Stimulated activated CD4-positive, alpha-beta T cell treated with anti-CD3 and anti-CD28 coated beads, Interleukin-1b, Interleukin-23, amount 100 ng/mL, for 24 hours (primary cell): ENCODE measurements at places on chromosomes 7 and 10.

- no peak for DNase-seq
These were observed 20.6 kb upstream of the AKR1C3 start for GRCh38 chr10:5073659-5074058.

- DNase-seq = no peak
These were observed 130.7 kb upstream of the KMT2E start for GRCh38 chr7:104883248-104883717.

DNA sequence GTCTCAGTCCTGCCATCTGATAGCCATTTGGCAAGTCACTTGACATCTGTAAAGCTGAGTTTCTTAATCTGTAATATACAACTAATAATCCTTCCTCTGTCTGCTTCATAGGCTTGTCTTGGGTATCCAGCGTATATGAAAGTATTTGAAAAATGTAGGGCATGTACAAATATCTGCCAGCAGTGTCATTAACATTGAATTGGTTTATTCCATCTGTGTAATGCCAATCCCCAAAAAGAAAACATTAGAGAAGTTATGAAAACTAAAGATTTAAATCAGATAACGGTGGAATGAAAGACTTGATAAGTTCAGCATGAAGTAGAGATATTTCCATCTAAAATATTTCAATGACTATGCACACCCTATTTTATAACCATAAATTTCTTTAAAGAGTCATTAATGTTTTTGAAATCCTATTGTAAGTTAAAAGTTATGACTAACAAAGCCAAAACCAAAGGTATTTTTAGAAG lies 9.8 kb upstream of the RTKN2 start:
- no peak for DNase-seq

- DNase-seq = no peak
These were observed 557 bp downstream of the BAG3 start for GRCh38 chr10:119651514-119652360.

- no peak for DNase-seq
These were observed 59.1 kb downstream of the ELAPOR2 start for GRCh38 chr7:87000344-87000743.

DNA sequence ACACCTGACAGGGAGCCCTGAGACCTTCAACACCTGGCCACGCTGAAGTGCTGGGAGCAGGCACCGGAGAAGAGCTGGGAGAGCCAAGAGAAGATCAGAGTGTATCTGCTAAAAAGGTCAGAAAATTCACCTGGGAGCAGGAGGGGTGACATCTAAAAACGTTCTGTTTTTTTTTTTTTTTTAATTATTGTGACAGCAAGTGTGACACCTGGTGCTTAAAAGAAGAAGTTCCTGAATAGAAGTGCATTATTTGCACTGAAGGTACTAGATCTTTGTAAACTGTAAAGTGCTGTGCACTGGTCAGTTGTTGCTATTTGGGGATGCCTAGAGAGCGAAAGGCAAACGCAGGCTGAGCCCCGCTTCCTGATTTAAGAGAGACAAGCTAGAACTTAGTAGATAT lies 422.0 kb downstream of the PLXNA4 start:
- DNase-seq = no peak

- DNase-seq = no peak
These were observed 13.2 kb upstream of the LMBR1 start for GRCh38 chr7:156906200-156906649.

GRCh38 chr7:27746978-27747377 lies 7.0 kb downstream of the TAX1BP1 start:
- DNase-seq = no peak

GRCh38 chr10:95346715-95347401 lies 56.1 kb upstream of the PDLIM1 start:
- DNase-seq = no peak

DNA sequence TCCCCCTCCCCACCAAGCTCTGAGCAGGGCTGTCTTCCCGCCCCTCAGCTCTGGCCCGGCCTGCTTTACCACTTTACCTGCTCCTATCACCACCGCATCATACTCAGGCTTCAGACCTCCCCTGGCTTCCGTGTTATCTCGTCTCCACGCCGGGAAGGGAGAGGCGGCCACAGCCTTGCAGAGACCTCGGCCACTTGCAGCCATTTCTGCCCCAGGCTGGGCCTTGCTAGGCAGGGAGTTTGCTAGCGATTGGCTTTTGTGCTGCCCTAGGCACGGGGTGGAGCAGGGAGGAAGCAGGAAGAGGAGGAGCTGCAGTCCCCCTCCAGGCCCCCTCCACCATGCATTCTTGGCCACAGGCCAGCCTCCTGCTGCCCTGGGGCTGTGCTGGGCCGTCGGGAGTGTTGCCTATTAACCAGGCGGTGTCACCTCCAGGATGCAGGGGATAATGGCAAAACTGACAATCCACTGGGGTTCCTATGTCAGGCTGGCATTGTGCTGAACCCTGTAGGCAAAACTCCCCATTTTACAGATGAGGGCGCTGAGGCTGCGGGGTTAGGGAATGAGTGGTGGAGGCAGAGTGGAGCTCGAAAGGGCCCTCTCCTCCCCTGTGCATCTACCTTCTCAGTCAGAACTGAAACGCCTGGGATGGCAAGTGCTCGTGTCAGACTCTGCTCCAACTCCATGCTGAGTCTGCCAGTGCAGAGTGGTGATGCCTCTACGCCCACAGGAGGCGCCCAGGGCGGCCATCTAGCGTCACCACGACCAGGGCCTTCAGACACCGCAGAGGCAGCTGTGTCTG lies at the start of gene PYROXD2:
PYROXD2 (minus strand) TSS at position 251 of the 799 bp plus-strand sequence; CDS start at position 204, 47 bp downstream.
- peak; percentile 12 for DNase-seq

GRCh38 chr10:55734112-55734511 lies 626.9 kb downstream of the ZWINT start:
- no peak for DNase-seq

GRCh38 chr10:107129000-107129399 lies 35.5 kb downstream of the SORCS1 start:
- no peak for DNase-seq

DNA sequence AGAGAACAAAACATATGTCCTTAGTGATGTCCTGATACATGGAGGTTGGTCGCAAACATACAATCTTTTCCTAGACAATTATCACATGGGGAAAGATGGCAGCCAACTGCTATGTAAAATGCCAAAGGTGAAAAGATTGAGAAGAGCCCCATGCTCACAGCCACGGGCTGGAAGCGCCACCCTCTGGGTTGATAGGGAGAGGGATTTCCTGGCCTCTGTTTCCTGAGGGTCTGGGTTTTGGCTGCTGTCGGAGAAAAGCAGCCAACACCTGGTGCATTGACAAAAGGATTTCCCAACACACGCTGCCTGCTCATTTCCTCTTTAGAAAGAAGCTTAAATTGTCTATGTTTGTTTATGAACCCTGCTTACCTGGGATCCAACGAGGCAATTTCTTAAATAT lies 43.8 kb downstream of the ITIH5 start:
- DNase-seq = no peak

DNA sequence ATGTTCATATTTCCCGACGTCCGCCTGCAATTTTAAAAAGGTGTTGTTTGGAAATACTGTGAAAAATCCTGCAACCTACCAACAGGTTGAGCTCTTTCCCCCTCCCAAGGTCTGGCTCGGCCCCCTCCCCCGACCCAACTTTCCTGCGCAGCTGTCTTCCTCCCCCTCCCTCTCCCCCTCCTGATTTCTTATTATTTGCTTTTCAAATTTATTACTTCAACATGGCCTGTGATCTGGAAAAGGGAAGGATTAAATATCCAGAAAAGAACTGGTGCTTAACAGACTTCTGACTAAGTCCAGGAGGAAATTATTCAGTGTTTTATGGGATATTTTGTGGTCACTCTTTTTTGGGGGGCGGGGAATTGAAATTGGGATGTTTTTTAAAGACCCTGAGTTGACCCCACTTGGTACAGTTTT lies 2.4 kb downstream of the ARID5B start:
- DNase-seq = no peak

GRCh38 chr10:77661674-77662073 lies 24.1 kb upstream of the KCNMA1 start:
- DNase-seq = no peak

DNA sequence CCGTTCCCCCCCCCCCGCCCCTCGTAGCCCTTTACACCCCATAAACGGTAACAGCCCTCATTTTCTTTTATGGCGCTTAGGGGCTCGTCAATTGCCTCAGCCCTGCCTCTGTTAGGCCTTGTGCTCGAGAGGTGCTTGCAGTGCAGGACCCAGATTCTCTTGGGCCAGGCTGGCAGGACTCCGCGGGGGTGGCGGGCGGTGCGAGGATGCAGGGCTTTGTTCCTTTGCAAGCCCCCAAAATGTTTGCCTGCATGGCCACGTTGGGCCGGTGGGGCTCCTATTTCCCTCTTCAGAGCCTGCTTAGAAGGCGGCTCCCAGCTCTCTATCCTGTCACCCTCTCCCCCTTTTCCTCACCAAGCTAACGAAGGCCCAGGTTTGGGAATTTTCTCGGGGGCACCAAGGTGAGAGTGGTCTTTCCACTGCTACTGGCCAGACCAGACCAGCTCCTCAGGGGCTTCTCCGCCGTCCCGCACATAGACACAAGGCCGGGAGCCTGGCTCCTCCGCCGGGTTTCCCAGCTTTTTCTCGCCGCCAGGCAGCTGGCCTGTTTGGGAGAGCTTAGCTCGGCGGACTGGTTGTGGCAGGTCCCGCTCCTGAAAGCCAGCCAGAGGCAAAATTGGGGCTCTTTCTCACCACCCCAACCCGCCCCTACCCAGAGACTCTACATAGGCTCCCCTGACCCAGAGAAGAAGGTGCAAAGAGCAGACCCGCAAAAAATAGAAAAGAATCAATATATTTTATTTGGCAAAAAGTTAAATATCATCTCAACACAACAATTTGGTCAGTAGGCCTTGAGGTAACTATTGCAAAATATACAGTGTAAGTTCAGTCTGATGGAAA lies 3.4 kb downstream of the HOXA9 start:
- DNase-seq = no peak

DNA sequence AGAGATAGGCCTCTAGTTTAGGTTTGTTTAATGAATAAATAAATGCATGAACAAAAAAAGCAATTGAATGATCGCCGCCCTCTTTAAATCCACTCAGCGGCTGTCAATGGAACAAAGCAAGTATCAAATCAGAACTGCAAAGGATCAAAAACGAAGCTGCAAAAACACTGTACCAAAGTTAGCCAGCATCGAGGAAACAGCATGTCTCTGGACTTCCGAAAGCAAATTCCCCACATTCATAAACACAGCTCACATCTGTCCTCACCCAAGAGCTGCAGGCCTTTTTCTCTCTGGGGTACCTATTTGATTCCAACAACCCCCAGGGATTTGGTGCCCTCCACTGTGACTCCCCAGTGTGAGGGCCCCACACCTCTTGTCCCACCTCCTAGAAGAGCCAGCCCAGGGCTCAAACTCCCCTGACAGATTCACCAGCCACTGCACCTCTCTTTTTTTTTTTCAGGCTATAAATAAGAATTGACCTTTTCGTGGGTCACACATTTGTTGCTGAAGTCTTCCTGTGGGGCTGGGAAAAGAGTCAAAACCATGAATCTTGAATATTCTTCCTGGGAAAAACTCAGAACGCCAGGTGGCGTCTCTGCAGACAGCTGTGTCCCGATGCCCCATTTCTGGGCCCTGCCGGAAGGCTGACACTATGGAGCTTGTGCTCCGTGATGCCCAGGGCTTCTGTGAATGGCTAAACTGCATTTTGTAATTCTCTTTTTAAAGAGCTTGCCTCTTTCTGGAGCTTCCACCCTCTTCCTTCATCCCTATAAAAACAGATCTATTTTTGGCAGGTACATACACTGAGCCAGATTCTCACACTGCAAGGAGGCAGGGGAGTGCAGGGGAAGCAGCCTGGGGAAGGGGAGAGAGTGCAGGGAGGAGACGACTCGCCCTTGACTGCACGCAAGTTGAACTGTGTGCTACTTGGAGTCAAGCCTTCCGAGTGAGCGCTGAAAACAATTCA lies 51.7 kb downstream of the HSPA12A start:
- no peak for DNase-seq

DNA sequence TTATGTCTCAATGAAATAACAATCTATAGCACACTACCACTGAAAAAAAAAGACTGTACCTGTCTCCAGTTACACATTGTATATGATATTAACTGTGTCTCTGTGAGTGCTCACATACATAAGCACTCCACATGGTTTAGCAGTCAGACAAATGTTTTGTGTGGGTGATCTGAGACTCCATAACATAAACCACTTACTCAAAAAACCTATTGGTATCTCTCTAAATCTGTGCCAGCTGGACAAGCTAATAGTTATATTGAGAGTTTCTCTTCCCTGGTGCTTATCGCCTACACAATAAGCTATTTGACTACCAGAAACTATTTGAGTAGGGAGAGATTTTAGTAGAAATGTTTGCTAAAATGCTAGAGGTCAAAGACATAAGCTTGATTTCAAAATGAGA lies 190.1 kb upstream of the AGR3 start:
- no peak for DNase-seq

GRCh38 chr7:86762129-86762528 lies 118.4 kb downstream of the GRM3 start:
- DNase-seq = no peak

DNA sequence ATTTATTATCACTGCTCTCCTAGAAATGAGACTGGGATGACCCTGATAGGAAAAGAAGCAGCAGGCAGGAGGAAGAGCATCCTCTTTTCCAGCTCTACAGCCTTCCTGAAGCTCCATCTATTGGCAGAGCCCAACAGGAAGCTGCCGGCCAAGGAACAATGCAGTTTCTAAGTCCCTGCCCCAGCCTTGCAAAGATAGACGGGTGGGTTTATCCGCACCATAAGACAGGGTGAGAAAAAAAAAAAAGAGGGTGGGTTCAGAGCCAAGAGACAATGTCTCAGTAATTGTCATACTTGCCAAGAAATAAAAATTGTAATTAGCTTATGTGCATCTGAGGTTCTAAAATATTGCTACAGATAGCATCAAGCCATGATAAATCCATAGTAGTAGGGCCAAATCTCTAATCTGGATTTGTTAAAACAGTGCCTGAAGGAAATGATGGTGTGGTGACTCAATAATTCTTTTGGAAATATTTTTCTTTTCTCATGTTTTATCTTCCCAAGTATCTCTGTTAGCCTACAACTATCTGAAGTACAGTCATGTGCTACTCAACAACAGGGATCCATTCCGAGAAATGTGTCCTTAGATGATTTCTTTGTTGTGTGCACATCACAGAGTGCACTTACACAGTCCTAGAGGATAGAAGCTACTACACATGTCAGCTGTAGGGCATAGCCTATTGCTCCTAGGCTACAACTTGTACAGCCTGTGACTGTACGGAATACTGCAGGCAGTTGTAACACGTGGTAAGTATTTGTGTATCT lies 242.9 kb upstream of the CXCL12 start:
- DNase-seq = no peak

- no peak for DNase-seq
These were observed 144.4 kb downstream of the KCND2 start for GRCh38 chr7:120417244-120417979.

- no peak for DNase-seq
These were observed 90.6 kb upstream of the ODAD2 start for GRCh38 chr10:28089467-28089866.

- no peak for DNase-seq
These were observed 7.2 kb downstream of the TAS2R16 start for GRCh38 chr7:122988333-122988732.

DNA sequence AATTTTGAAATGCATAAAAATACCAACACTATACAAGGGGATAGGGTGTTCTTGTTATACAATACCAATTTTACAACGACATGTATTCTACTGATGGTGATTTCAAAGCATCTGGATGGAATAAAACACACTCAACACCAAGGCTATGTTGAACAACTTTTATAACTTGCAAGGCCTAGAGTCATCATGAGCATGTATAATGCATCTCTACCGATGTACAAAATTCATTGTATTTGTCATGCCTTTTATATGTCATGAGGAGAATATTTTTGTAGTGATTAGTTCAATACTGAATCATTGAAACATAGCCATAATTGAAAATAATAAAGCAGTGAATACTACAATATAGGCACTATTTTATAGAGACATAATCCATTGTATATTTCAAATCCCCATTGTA lies 160.2 kb downstream of the ETV1 start:
- no peak for DNase-seq
